ENCODE measurements at places on chromosomes 1 and 21.

DNA sequence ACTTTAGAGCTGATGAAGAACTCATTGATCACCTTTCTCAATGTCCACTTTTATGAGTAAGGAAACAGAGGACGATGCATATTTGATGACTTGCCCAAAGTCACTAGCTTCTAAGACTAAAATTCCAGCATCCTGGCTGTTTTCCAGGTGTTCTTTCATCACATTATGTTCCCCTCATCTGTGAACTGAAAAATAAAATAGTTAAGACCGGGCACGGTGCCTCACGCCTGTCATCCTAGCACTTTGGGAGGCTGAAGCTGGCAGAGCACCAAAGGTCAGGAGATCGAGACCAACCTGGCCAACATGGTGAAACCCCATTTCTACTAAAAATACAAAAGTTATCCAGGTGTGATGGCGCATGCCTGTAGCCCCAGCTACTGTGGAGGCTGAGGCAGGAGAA is 297.5 kb downstream of the DUSP10 start:
- DNase-seq: no peak

DNA sequence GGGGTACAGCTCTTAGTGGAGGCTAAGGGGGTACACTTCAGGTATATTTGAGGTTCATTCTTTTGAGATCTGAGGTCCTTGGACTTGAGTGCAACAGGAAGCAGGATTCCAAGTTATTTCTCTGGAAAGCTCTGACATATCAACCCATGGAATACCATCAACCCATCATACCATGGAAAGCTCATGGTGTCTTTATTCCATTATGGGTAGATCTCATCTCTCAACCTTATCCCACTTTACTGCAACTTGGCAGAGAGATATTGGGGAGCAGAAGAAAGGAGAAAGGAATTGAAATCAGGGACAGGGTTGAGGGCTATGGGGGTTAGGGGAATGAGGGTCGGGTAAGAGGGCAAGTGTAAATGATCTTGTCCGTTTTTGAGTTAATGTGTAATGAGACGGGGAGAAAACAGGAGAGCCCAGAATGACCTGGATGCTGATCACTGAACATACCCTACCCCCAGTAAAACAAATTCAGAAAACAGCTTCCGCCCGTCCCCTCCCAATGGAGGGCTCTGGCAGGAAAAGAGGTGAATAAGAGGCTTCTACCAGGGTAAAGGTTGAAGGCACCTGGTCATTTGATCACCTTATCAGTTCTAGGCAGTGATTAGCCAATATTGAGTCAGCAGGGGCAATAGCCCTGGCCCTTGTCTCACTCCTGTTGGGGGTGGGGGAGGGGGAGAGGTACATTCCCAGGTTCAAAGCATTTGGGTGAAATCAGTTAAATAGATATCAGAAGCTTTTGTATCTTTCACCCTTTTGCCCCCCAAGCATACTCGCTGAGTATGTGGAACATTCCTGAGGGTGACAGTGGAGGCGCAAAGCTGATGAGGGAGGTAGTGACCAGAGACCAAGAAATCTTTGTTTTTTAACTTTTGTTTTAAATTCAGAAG is 622 bp upstream of the APOA2 start:
- DNase-seq: no peak

GRCh38 chr1:116764466-116764898 is 10.3 kb downstream of the CD2 start:
- no peak for DNase-seq

DNA sequence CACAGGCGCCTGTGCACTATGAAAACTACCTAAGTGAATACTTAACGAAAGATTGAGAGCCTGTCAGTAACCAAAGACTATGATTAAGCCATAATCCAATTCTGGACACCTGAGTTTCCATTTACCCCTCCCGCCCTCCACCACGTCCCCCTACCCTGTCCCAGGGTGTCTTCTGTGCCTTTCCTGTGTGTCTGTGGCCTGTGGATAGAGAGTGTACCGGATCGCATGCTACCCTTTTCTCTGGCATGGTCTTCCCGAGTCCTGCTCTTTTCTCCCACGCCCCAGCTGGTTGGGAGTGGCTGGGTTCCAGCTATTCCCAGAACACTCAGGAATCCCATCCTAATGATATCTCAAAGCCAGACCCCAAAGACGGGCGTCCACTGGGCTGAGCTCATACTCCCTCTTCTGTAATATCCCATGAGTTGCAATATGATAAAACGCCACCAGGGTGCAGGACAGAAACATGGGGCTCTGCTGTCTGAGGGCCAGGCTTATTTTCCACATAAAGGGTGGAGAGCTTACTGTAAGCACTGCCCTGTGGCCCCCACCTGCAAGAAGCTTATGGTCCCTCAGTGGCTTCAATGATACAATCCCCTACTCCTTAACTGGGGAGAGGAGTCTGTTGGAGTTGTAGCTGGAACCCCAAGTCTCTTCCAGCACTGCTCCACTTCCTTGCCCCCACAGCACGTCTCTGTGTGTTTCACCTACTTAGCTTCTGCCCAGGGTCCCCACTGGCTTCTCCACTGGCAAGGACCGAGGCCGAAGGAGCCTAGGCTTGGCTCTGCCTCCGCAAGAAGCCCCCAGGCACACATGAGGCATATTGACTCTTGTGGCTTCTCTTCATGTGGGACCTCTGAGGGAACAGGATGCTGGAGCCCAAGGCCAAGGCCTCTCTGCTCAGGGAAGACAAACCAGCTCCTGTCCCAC is 17.6 kb upstream of the ALX3 start:
- peak; percentile 31 for DNase-seq

- no peak for DNase-seq
Measured at GRCh38 chr1:55286856-55287602, 71.9 kb upstream of the USP24 start.

GRCh38 chr1:198265073-198265661 is 108.4 kb downstream of the NEK7 start:
- DNase-seq: no peak

DNA sequence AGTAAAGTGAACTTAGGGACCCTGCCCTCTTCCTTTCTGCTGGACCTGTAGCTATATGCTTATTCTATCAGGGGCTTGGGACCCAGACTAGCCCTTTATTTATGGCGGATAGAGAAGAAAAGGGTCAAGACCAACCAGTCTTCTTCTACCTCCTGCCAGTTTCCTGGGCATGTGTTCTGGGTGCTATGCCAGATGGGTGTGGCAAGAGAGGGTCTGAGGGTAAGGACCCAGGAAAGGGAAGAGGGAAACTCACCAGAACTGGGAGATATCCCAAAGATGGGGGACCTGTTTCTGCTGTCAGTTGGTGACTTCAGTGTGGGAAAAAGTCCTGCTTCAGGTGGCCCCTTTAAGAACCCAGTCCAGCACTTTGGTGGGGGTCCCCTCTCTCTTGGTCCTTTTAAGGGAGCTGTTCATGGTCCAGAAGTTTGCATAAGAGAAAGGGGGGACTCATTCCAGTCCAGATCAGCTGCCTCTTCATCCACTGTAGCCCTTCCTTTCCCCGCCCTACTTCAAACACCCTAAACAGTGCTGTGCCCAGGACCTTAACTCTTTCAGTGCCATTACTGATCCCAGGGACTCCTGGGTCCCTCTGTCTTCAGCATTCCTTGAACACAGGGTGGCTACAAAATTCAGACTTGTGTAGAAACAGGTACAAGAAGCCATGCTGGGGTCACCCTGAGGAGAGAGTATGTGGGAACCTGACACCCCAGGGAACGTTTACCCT is 18.4 kb downstream of the SSR2 start:
- no peak for DNase-seq

DNA sequence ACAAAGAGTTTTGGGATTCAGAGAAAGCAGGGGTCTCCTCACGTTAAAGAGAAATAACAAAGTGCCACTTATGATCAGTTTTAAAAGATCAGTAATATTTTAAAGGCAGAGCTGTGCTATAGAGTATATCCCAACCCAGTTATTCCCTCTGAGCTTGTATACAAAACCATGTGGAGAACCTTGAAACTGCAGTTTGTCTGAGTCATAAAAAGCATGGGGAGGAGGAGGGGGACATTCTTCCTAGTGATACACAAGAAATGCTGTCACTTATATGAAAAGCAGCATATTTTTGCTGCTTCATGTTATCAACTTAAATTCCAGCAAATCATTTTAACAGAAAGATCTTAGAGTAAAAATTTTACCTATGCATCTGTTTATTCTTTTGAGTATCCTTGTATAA is 244.5 kb downstream of the GPR52 start:
- DNase-seq: no peak

DNA sequence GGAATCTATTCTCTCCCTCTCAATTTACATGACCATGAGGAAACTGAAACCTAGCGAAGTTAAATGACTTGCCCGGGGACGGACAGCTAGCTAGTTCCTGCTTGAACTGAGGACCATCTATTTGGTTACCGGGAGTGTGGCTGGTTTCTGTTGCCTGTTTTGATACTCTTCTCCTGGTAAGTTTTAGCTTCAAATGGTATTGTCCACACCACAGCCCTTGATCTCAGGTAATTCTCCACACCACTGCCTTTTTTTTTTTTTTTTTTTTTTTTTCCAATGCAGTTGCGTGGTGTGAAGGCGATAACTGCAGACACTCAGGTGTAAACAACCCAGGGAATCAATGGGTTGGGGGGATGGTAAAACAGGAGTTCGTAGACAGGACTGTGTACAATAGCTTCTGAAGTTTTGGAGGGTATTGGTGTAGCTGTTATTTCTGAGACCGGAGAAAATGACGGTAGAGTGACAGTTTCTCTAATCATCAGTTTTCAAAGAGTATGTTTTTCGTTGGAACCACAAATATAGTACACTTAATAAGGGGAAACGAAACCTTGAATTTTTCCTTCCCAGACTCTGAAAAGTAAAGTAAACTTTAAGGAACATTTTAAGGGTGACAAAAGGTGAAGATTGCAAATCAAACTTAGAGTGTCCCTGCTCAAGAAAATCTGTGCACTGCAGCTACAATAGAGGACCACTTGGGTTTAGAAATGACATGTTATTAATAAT is 125.3 kb upstream of the CACYBP start:
- no peak for DNase-seq

GRCh38 chr21:28229814-28230213 is 762.9 kb downstream of the LTN1 start:
- DNase-seq: no peak

DNA sequence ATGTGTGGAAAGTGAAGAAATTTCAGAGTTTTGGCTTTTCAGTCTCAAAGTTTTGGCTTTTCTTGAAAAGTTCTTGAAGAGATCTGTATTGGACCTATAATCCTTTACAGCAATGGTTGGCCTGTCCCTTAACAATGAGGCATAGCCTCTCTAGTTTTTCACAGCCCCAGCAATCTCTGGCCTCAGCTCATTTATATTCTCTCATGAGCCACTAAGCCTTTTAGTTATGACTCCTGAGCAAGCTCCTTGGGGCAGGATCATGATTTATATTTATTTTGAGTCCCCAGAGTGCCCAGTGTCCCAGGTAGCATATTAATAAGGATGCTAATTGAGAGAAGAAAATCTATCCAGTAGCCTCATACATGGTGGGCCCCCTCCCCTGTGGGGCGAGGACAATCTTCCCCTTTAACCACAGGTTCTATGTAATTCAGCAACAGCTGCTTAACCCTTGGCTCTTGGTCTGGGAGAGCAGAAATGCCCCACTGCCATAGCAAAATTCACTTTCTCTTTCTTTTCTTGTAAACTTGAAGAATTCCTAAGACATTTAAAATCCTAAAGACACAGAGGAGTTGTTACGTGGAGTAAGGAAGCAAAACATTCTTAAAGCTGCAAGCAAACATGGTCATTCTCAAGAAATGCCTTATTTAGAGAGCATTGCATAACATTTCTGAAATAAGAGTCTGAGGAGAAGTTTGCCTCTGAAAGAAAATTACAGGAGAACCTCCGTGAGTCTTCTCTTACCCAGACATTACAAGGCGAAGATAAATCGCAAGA is 6.3 kb downstream of the NGF start:
- no peak for DNase-seq

GRCh38 chr1:224622831-224623230 is 6.7 kb downstream of the CNIH3 start:
- no peak for DNase-seq

All from activated T-cell treated with anti-CD3 and anti-CD28 coated beads, Interleukin-2, amount 50 U/mL, for 1 hour (primary cell).